ENCODE measurements at places on chromosomes 4 and X.

- no peak for DNase-seq
These were observed 42.4 kb downstream of the KLHL13 start for GRCh38 chrX:118074196-118074595.

- no peak for DNase-seq
These were observed 21.1 kb upstream of the USP38 start for GRCh38 chr4:143163614-143164013.

GRCh38 chr4:3374011-3374645 is 67.6 kb upstream of the HGFAC start:
- no peak for DNase-seq

DNA sequence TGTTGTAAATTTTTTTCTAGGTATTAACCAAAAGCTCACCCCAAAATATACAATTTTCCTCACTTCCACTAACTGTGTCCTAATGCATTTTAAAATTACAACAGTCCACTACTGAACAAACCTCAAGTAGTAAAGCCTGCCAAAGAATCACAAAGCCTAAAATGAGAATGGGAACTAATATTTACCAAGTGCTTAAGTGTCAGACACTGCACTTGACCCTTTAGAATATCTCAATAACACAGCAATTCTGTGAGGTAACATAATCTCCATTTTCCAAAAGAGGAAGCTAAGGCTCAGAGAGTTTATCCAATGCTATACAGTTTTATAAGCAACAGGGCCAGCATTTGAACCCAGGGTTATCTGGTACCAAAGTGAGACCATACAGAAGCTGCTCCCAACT is 4.9 kb downstream of the SLC9A7 start:
- no peak for DNase-seq

GRCh38 chrX:78106651-78106986 is 2.6 kb downstream of the PGK1 start:
- no peak for DNase-seq

DNA sequence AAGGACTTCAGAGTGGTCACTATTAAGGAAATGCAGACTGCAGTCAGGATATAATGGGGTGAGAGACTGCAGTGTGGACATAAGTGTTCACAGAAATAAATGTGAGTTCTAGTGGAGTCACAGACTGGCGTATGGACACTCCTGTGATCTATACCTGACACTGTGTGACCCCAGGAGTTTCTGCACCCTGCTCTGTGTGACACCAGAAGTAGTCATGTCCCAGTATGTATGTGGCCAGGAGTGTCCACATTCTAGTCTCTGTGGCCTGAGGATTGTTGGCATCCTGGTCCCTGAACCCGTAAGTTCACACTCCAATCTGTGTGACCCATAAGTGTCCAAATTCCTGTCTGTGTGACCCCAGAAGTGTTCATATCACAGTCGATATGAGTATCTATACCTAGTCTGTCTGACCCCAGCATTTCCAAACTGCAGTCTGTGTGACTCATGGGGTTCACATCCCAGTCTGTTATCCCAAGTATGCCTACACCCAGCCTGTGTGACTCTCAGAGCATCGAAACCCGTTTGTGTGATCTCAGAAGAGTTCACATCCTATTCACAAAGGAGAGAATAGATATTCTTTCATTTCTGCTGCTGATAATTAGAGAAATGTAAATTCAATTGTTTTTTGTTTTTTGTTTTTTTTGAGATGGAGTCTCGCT is 16.3 kb downstream of the WDR13 start:
- DNase-seq = no peak

DNA sequence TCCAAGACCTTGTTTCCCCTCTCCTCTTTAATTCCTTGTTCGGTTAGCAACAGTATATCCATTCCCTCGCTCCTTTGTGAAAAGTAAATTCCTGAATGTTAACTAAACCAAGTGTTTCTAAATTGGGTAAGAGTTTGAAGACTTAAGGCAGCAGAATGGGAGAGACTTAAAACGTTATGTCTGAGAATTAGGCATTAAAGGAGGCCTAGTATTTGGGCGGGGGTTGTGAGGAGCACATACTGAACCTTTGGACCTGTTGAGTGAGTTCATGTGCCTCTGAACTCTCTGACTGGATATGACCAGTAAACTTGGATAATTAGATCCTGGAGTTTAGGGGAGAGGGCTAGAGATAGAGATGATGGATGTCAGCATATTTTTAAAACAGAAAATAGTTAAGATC is 1.2 kb downstream of the MSMO1 start:
- DNase-seq = no peak

DNA sequence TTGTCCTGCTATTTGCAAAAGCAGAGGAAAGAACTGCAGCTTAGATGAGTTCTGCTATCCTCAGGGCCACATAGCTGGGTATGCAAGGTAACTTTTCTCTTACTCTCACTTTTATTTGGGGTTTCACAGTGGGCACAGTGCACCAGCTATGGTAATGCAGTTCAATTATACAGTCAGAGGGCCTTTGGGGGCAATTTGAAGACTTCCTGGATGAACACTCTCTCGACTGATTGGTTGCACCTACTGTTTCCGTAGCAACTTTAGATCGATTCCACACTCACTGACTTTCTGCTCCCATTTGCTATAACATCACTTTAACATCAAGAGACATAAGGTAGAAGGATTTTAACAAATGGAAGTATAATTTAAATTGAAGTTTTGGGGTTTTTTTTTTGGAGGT is 128.6 kb downstream of the SLC39A8 start:
- no peak for DNase-seq

DNA sequence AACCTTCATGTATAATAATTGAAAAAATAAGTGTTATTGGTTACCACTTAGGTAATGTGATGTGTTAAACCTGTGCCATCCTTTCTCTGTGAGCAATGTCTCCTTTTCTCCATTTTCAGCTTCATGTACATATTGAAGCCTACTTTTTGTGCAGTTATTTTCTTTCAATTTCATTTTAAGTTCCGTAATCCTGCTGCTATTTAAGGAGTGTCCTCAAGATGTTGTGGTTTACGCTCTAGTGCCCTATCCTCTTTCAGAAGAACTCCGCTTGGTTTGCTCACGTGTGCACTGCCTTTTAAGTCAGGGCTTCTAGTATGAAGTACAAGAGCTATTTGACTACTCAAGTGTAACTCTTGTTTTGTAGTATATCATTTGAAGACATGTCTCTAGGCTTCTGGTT is 2253.2 kb upstream of the TENM3 start:
- DNase-seq = no peak

DNA sequence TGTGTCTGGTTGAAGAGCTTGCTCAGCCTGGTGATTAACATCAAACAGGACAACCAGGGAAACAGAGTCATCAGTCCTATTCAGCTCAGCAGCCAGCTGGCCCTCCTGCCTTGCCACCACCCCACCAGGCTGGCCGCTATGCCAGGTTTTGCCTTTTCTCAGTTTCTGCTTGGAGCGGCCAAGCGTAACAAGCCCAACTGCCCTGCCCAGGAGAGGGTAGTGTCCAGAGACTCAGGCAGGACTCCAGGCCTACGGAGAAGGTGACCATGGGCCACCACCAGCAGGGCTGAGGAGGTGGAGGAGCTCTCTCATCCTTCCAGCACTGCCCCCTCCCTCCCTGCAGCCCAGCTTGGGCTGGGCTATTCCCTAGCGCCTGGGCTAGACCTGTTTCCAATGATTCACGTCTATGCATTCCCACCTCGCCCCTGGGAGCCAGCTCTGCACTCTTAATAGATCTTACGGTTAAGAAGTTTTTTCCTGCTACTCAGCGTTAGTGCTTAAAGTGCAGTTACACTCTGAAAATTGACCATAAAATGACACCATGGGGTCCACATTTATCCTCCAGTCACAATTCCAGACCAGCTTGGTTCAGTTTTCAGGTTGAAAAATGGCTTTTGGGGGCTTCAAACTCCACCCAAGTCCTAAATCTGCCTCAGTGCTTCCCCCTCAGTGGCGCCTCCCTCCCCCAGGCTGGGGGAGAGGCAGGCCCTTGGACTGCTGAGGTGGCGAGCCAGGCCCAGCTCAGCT is 124.0 kb upstream of the PJA1 start:
- DNase-seq = no peak

DNA sequence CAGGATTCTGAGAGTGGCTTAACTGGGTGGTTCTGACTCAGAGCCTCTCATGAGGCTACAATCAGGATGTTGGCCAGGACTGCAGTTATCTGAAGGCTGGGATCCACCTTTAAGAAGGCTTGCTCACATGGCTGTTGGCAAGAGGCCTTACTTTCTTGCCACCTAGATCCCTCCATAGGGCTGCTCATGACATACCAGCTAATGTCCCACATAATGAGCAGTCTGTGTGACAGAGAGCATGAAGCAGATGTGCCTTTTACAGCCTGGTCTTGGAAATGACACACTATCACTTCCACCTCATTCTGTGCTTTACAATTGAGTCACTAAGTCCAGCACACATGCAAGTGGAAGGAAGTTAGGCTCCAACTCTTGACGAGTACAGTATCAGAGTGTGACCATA is 4.3 kb upstream of the RBM3 start:
- DNase-seq = no peak

DNA sequence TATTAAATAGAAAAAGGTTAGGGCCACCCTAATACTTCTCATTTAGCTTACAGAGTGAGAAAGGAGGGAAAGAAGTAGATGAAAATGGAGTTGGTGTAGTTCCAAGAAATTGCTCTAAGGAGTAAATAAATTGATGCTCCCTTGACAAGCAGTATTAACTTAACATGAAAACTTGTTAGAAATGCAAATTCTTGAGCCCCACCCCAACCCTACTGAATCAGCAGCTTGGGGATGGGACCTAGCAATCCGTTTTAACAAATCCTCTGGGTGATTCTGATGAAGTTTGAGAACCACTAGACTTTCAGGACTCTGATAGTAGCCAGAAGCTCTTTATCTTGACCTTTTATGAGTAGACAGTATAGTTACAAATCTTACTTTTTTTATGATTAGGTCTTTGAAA is 74.8 kb downstream of the STIM2 start:
- no peak for DNase-seq

- DNase-seq = no peak
These were observed 71.9 kb upstream of the PHOX2B start for GRCh38 chr4:41820473-41820872.

DNA sequence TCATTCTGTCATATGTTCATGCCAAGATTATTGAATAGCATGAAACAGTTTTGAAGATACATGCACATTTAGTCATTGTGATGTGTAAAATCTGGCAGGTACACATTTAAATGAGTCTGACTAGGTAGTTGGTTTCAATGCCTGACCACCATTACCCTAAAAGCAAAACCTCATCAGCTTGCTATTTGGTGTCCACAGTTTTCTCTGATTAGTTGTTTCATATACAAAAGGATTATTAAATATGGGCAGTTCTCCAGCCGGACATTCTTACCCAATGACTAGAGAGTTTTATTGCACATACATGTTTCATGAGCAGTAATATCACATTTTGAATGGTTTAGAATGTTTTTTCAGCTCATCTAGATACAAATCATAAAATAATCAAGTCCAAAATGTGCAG is 23.7 kb downstream of the DCHS2 start:
- DNase-seq = no peak

GRCh38 chrX:136336623-136337022 is 35.9 kb downstream of the ADGRG4 start:
- DNase-seq = no peak

- no peak for DNase-seq
These were observed 533.9 kb upstream of the GRID2 start for GRCh38 chr4:91769912-91770311.

GRCh38 chrX:9612146-9612505 is 147.3 kb downstream of the TBL1X start:
- DNase-seq = no peak

GRCh38 chr4:47974566-47974965 is 41.9 kb downstream of the CNGA1 start:
- DNase-seq = no peak

GRCh38 chrX:17292111-17292527 is 82.9 kb upstream of the NHS start:
- DNase-seq = no peak

- no peak for DNase-seq
These were observed 270.3 kb upstream of the HS3ST1 start for GRCh38 chr4:11698846-11699590.

GRCh38 chr4:153909672-153910071 is 120.8 kb upstream of the SFRP2 start:
- no peak for DNase-seq

DNA sequence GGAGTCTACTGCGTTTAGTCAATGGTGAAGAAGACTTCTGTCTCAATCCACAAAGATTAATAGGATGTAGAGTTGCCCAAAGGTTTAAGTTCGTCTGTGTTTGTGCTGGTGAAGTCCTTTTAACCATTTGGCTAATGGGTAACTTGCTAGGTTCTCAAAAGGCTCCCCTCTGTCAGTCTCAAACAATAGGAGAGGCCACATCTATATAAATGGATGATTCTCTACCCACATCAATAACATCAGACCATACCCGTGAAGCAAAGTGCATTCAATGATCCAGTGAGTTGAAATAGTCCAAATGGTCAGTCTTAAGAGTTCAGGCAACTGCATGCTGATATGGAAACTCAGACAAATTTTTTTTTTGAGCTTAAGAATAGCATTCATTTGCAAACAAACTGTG is 28.1 kb downstream of the RS1 start:
- DNase-seq = no peak

GRCh38 chrX:106144755-106145639 is 23.1 kb upstream of the PWWP3B start:
- DNase-seq = no peak

DNA sequence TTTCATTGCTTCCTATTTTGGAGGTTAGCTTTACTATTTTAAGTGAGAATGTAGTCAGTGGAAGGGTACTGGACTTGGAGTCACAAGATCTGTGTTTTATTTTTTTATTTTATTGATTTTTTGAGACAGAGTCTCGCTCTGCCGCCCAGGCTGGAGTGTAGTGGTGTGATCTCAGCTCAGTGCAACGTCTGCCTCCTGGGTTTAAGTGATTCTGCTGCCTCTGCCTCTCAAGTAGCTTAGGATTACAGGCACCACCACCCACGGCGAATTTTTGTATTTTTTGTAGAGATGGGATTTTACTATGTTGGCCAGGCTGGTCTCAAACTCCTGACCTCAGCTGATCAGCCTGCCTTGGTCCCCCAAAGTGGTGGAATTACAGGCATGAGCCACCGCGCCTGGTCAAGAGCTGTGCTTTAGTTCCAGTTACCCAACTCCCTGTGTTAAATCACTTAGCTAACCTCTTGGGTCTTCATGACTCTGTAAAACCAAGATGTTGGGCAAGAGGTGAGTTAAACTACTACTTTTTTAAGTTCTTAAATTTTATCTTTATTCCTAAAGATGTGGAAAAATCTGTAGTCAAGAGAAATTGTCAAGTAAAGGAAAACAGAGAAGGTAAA is 11.2 kb downstream of the USP9X start:
- DNase-seq = no peak

GRCh38 chrX:146154191-146154590 is 336.6 kb downstream of the SLITRK2 start:
- DNase-seq = no peak
